Right ventricle myocardium inferior (tissue), 1 donor: ENCODE measurements at places on chromosomes 11 and 22. TPM values are rescaled to one million over a fixed set of nuclear protein-coding genes. Genes with fewer than 3 reads are reported as not detected.

CNTN5 gene
- total RNA-seq: not detected

PICALM gene
- total RNA-seq: 126 TPM

DNA sequence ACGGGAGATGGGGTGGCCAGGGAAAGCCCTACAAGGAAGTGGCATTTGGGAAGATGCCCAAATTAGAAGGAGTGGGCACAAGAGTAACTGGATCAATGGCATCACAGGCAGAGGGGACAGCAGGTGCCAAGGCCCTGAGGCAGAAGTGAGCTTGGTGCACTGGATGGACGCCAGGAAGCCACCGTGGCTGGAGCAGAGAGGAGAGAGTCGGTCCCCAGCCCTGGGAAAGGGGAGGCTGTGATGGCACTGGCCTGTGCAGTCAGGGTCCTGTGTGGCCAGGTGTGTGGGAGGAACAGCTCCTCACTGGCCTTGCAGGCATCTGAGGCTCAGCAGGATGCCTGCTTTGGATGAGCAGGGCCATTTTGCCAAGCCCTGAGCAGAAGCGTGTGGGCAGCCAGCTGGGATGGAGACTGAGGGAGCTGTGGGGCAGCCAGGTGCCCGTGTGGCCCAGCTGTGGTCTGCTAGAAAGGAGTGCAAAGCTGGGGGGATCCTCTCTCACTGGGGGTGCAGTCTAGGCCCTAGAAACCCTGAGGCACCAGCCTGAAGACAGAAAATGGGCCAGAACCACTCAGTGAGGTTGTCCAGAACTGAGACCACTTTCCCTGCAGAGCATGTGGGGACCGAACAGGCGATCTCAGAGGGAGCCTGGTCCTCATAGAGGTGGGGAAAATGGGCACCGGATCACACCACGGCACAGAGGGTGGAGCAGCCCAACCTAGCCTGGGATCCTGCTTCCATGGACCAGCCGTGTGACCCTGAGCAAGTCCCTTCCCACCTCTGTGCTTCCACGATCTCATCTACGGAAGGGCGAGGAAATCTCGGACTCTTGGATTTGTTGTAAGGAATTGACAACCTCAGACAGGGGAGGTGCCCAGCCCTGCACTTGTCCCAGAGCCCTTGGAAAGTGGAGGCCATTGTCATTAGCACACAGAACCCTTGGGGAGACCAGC, 78.6 kb upstream of the RTL6 start:
- no peak for DNase-seq

DNA sequence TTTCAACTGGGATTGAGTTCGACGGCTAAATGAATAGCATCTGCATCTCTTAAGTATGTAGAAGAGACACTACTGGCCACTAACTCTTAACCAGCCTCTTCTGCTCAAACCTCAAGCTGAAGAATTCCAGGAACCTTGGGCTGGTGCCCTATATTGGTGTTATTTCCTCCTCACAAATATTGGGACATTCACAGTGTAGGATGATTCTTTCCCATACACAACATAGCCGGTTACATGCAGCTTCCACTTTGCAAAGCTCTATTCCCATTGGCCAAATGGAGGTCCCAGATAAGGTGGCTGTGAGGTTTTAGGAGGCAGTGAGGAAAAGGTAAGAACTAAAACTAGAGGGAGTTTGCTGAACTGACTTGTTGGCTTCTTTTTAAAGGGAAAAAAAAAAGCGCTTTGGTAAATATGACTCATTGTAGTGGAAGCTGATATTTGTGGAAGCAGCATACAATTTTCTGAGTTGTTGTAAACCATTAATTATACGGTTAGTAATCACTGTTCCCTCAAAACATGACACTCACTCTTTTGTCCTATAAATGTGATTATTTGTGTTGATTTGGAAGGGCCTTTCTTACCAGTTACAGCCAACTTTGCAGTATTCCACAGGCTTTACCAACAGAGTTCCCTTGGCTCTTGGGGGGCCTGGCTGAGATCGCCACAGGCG, 17.6 kb downstream of the C22orf31 start:
- DNase-seq: no peak

- no peak for DNase-seq
Measured at GRCh38 chr11:109981031-109981636, 112.1 kb upstream of the ZC3H12C start.

DNA sequence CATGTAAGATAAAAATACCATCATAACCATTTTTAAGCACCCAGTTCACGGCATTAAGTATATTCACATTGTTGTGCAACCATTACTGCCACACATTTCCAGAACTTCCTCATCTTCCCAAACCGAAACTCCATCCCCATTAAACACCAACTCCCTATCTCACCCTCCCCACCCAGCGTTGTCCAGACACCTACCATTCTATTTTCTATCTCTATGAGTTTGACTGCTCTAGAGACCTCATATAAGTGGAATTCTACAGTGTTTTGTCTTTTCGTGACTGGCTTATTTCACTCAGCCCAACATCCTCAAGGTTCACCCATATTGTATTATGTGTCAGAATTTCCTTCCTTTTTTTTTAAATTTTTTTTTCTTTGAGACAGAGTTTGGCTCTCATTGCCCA, 45.2 kb downstream of the PPFIA1 start:
- no peak for DNase-seq

GRCh38 chr11:70734379-70734778, 336.1 kb downstream of the CTTN start:
- peak; percentile 30 for DNase-seq

GRCh38 chr11:65524014-65524740, 706 bp upstream of the SCYL1 start:
- DNase-seq: peak; percentile 78

CCDC89 gene
- total RNA-seq: 0.22 TPM

GRCh38 chr22:32413719-32414118, 1.7 kb upstream of the RTCB start:
- no peak for DNase-seq

- no peak for DNase-seq
Measured at GRCh38 chr11:120632579-120632978, 121.0 kb downstream of the GRIK4 start.

GRCh38 chr22:44550711-44551491, 52.9 kb upstream of the RTL6 start:
- peak; percentile 89 for DNase-seq

GRCh38 chr11:119000906-119001305, 3.0 kb downstream of the CENATAC start:
- DNase-seq: no peak

GRCh38 chr11:87002918-87003317, 34.8 kb upstream of the TMEM135 start:
- DNase-seq: no peak

CALCA gene
- not detected for total RNA-seq

DNA sequence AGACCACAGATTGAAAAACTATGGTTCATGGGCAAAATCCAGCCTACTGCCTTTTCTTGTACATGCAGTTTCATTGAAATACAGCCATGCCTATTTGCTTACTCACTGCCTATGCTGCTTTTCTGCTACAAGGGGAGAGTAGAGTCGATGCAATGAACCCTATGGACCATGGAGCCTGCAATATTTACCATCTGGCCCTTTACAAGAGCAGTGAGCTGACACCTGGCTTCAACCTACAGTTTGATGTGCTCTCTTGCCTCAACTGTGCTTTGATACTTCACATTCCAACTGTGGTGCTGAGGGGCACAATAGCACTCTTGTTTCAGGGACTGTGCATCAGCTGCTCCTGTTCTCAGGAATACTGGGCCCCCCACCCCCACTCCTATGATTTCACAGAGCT, 239.5 kb upstream of the SORL1-AS1 start:
- DNase-seq: no peak

GRCh38 chr11:113334183-113334582, 19.8 kb downstream of the TTC12 start:
- DNase-seq: no peak

DNA sequence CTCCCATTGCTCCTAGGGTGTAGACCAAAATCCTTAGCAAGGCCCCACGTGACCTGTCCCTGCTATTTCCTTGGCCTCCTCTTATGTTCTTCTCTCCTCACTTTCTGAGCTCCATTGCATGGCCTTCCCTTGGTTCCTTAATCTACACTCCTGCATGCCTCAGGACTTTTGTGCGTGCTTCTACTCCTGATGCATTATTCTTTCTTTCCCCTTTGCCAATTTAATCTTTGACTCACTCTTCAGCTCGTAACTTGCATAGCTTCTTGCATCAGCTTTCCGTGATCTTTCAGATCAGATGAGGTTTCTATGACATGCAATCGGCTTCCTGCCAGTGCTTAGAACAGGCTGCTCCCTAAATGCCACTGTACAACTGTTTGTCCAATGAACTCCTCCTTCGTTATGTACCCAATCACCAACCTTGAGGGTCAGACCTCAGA, 261.6 kb upstream of the CADM1 start:
- DNase-seq: no peak

DNA sequence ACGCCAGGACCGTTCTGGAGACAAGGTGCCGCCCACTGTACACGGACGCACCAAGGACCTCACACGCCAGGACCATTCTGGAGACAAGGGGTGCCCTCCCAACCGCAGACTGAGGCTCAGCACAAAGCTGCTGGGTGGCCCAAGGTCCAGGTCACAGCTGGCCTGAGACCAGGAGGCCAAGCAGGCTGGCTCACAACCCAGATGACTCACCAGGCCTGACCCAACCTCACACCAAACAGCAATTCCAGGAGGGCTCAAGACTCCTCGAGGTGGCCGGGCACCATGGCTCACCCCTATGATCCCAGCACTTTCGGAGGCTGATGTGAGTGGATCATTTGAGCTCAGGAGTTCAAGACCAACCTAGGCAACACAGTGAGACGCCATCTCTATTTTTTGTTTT, 14.8 kb downstream of the BRD1 start:
- no peak for DNase-seq

DNA sequence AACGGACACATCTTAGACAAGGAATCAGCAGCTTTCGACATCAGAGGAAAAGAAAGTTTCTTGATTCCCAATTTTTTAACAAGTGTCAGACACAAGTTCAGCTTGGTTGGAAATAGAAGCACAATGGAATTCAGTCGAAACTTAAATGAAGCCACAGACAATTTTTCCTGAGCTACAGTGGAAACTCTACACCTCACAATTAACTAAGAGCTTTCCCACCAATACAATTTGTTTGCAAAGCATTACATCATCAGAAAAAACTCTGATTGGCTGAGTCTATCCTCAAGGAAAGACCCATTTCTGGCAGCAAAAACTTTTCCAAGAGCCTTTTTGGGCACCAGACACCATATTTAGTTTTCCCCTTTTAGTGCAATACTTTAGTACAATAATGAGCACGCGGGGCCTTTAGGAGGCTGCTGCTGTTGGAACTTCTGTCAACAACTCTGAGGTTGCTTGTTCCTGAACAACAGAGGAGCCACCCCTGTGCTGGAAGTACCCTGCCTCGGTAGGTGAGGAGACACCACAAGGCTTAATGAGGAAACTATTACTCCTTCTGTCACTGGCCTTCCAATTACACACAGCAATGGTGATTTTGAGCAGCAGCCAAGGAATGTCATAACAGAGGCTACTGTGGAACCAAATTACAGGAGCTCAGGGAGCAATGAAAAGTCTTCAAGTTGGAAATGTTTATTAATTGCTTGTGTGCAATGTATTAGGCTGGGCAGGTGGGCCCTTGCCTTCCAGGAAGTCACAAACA, 61.9 kb upstream of the BARX2 start:
- no peak for DNase-seq

DNA sequence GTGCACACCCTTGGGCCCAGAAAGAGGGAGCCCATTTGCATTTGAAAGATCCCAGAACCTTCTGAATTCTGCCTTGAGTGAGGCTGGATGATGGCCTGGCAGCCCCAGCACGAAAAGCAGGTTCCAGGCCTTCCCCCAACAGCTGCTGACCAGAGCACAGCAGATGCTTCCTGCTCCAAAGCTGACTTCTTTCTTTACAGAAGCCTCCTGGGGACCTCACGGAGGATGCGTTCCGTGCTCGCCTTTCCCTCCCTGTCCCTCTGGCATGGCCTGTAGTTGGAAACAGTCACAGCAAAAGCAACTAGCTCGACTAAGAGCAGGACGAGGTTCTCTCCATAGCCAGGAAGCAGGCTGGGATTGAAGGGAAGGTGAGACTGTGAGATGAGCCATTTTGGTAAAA, 107.7 kb upstream of the B3GAT1 start:
- no peak for DNase-seq

CCDC73 gene
- total RNA-seq: not detected

- DNase-seq: no peak
Measured at GRCh38 chr11:78050964-78051831, 12.5 kb upstream of the THRSP start.

GPR83 gene
- 0.22 TPM for total RNA-seq

DNA sequence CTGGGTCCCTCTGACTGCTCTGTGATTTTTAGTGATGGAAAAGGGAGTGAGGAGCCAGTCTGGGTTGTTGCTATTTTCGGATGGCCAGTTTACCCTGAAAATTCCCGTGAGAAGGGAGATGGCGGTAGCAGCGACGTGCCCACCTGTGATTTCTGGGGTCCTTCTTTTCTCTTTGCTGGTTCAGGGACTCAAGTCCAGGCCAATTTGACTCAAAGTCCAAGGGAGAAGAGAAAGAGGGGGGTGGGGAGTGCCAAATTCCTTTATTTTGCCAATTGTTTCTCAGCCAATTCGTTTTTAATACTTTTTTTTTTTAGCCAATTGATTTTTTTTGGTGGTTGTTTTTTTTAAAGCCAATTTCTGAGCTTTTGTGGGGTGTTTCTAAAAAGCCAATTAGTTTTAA, 6.9 kb downstream of the IGF2 start:
- no peak for DNase-seq

GRCh38 chr22:50731811-50732624, 6.0 kb upstream of the ACR start:
- DNase-seq: peak; percentile 74

DNA sequence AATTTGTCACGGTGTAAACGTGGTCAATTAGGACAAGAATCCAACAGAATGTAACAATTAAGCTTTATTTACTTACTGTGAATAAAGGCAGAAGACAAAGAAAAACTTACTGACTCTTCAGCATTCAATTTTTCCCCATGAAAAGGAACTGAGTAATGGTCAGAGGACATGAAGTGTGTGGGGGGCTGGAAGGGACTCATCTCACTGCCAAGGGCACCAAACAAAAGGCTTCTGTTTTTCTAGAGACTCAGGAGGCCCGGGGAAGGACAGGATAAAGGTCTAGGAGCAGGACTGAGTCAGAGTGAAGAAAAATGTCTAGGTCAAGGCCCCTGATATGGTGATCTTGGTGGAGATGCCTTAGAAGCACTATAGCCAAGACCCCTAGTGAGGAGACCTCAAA, 564.2 kb upstream of the ANO5 start:
- DNase-seq: no peak

DNA sequence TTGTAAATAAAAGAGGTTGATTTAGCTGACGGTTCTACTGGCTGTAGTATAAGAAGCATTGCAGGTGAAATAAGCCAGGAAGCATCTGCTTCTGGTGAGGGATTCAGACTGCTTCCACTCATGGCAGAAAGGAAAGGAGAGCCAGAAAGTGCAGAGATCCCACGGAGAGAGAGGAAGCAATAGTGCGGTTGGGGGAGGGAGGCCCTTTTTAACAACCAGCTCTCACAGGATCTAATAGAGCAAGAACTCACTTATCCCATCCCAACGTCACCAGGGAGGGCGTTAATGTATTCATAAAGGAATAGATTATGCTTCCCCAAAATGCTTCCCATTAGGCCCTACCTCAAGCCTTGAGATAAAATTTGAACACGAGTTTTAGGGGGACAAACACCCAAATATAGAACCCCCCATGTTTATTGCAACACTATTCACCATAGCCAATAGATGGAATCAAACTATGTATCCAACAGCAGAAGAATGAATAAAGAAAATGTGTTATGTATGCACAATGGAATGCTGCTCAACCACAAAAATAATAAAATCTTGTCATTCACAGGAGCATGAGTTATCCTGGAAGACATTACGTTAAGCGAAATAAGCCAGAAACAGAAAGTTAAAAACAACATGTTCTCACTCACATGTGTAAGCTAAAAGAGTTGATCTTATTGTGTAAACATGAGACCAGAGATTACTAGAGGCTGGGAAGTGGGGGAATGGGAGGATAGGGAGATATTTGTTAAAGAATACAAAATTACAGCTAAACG, 908.3 kb upstream of the ANO3 start:
- DNase-seq: no peak
